ENCODE measurements at places on chromosomes 5 and 9.

DNA sequence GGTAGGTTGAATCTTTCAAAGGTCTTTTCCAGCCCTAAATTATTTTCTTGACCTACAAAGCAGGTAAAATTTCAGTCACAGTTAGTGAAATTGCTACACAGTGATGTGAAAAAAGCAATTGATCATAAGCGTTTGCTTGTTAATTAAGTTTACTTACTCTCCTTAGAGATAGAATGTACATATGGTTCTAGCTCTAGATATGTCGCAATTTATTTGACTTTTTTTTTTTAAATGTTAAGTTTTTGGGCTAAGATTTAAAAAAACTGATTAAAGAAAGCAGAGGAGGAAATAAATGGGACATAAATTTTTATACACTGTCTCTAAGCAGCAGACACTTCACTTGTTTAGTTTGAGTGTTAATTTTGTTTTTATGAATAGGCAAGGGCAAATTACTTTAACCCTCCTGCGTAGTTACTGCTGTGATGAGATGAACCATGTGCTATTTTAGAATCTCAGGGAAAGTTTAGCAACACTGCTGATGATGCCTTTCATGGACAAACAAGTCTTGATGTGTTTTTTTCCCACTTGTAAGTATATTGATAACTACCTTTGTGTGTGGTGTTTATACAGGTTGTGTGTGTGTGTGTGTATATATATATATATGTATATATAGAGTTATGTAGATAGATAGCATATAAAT lies 38.3 kb upstream of the FAM120AOS start:
- DNase-seq = no peak

GRCh38 chr9:136517950-136518349 lies 27.9 kb downstream of the NOTCH1 start:
- DNase-seq = no peak

DNA sequence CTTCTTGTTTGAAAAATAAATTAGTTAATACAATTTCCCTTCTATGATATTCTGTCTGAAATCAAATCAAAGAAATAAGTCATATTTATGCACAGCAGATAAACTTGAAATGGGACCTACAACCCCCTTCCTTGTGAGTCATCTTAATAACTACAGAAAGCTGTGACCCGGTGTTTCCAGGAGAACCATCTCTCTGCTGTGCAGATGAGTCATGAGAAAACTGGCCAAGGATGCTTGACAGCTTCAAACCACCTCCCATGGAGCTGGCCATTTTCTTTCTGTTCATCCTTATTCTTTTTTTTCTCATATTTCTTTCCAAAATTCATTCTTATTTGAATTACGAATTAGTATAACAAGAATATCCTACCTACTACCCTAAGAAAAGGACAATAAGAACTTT lies 43.4 kb upstream of the NR4A3 start:
- no peak for DNase-seq

DNA sequence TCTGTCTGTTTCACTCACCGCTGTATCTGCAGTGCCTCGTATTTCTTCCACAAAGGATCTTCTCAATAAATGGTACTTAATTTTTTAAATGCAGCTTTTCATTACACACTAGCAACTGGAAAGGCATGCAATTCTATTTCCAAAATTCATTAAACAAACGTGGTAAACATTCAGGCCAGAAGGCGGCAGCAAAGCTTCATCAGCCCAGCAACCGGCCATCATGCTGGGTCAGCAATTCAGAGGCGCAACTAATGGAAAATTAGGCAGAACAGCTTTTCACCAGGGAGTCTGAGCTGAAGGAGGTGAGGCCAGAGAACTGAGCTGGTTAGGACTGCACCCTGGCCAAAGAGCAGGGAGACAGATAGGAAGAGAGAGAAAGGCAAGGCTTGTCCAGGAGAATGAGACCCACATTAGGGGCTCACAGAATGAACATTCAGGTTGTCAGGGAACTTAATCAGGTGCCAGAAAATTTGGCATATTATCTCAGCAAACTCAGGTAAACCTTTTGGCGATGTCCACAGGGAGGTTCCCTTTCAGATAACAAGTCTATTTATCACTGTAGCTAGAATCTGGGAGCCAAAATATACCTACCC lies 17.7 kb upstream of the RNF180 start:
- DNase-seq = peak; percentile 32
